Activated naive CD4-positive, alpha-beta T cell treated with anti-CD3 and anti-CD28 coated beads, Interleukin-2, amount 50 U/mL, for 16 hours (primary cell): ENCODE measurements at places on chromosomes 11 and 22.

GRCh38 chr22:45987136-45987861 lies 10.3 kb upstream of the WNT7B start:
- DNase-seq, result no peak

DNA sequence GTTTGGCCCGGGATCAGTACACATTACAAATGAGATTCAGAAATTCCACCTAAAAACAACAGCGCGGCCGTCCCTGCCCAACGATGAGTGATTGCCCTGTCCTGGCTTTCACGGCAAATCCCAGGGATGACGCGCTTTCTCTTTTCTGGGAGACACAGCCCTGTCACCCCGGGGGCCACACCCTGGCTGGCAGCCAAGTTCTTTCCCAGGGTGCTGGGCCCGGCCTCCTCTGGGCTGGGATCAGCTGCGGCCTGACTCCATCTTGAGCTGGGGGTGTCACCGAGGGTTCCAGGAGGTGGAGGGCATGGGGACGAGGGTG lies 82.7 kb downstream of the FBLN1 start:
- DNase-seq, result no peak

DNA sequence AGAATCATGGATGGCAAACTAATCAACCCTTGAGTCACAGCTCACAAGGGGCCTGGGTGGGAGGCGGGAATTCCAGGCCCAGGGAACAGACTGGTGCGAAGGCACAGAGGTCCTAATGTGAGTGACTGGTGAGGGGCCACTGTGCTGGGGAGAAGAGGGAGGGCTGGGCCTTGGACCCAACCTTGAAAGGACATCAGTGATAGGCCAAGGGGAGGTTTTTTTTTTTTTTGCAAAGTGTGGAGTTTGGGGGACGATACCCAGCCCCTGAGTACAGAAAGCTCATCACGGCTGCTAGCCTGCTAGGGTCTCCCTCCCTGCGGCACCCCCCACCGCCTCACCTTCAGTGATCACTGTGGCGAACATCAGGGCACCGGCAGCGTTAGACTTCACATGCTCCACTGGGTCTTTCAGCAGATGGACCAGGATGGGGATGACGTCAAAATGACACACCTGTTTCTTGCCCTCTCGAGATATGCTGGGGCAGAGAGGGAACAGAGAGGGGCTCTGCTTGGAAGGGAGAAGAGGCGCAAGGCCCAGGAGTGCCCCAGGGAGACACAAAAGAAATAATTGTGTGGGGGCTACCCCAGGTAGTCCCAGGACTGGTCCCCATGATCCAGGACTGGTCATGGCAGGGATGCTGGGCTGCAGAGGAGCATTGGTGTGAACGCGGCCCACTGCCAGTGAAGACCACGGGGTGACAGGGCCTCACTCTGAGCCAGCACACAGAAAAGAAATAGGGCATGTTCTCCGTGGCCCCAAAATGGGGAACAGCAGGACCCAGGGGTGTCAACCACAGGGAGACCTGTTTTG lies 8.6 kb upstream of the GNAZ start:
- DNase-seq, result peak; percentile 5

DNA sequence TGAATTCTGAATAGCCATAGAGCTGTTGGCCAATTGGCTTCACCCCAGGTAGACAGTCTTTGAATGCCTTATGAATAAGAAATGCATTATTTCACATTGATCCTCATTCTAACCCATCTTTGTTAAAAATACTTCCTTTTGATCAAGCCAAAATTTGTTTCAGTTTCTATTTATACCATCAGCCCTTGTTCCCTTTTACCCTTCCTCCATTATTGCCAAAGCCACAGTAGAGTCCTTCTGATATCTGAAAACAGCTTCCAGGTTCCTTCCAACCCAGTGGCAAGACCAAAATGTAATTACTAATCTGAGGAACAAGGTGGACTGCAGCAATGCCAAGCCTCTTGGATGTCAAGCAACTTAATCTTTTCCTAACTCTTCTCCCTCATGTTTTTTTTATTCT lies 458.8 kb downstream of the BUD13 start:
- no peak for DNase-seq

- DNase-seq, result no peak
Observed at GRCh38 chr11:11977206-11977938, 31.1 kb downstream of the DKK3 start.

DNA sequence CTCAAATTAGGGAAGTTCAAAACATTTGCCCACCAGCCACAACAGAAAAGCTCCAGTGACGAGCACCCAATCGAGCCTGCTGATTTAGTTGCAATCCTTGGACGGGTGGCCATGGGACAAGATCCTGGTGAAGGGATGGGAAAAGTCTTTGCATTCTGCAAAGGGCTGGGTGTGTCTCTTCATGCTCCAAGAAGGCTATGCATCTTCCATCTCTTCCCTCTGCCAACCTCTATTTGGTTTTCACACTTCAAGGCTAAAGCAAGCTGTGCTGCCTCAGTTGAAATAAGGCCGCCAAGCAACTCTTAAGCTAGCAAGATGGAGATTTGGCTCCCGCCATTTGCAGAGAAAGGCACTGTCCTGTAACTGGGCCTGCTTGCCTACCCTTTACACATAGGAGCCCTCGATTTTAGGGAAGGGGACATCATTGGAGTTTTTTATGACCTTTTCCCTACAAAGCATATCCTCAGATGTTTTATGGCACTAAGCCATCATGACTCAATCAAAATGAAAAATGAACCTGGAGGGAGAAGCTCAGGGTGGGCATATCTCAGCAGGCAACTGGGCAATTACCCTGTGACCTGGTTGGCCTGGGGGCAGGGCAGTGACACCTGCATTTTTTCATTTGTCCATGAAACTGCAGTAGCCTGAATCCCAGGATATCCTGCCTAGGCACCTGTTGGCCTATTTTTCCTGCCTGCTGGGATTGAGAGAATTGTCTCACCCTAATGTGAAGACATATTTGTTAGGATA lies 45.0 kb upstream of the BLID start:
- DNase-seq, result no peak

DNA sequence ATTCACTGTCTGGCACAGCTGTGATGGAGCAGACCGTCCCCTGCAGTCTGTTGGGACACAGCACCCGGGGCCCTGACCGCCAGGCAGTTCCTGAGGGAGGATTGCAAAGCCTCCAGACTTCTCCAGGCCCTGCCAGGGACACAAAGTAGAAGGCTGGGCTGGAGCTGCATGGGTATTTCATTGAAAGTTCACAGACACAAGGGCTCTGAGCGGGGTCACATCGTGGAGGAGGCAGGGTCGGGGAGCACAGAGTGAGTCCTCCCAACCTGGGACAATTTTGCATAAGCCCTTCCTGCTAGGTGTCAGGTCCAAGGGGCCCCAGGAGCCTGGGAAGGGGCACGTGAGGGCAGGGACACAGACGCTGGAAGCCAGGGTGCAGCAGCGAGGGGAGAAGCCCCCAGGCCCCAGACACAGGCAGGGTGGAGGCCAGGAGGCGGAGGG lies 15.7 kb downstream of the IFITM10 start:
- no peak for DNase-seq

DNA sequence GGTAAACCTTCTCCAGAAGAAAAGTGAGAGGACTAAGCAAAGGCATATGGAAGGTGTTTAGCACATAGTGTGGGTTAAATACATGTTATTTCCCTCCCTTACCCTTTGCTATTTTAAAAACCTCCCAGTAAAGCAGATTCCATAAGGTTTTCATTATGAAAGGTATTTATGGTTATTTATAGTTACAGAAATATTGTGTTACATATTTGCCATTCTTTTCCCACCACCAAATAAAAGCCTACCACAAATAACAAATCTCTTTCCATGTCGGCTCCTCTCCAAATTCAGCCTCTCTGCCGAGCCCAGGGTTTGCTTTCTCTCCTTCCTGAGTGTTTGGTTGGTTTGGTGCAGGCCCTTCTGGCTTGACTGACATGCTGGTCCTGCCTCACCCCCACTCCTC lies 64.4 kb downstream of the INSC start:
- no peak for DNase-seq

DNA sequence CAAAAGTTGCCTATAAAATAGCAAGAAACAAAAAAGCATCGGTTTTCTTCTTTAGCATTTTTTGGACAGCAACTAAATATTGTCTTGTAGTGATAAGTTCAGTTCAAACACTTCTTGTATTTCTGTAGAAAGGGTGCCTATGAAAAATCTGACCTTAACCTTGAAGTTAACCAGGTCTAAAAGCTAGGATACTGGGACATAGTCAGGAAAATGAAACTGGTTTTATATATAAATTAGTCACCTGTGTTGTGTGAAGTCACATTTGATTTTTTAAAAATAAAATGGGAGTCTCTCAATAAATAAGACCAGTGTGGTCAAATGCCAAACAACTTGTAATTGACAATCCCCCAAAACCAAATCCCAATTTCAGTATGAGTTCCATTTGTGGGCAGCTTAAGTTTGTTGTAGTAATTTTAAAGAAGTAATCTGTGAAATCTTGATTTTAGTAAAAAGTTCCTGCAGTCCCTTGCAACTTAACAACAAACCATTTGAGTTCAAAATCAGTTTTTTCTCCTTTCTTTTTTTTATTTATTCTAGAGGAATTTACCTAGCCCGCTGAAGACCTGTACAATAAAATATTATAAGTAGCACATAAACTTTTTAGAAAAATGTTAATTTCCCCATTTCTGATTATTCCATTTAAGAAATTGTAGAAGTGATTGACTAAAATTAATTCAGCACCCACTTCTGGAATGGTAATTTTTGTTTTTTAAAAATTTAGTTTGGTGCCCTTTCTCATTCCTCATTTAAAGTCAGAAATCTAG lies 84.5 kb upstream of the PPARA start:
- DNase-seq, result no peak

DNA sequence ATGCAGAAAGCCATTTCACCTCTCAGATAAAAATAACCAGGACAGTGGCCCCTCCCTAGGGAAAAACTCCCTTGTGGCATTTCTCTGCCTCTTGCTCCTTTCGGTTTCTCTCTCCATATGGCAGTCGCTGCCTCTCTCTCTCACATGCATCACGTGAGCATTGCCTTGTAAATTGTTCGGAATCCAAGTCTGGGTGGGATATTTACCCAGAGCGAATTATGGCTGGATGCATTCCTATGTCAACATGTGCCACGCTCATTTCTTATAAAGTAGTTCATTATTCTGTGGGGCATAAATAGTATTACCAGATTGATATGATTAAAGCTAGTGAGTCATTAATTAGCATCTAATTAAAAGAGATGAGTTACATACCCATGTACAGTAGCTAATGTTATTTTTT lies 392.9 kb downstream of the INSC start:
- no peak for DNase-seq
